ENCODE measurements at places on chromosomes 3 and 15.

DNA sequence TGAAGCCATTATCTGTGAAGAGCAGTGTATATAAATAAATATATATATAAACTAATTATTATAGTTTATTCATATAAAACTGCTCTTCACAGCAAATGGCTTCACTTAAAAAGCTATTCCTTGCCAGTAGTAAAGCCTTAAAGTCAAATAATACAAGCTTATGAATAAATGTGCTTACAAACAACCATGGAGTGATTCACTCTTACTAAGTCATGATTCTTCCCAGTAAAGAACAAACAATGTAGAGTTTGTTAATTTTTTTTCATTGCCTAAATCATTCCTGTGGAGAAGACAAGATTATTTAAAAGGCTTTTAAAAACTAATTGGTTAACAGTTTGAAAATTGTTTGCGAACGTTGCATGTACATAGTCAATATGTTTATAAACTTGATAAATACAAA is 140.7 kb downstream of the PLCH1 start:
- H3K4me1 ChIP-seq: peaks cover 47% of the 10 kb centered on the region
- H3K4me3 ChIP-seq: no peak overlapping the region
- peak overlapping the region; percentile 85 for H3K27ac ChIP-seq
- DNase-seq: no peak
- H3K27me3 ChIP-seq: no peaks in the 10 kb centered on the region
- peaks cover 2% of the 10 kb centered on the region for H3K36me3 ChIP-seq

GRCh38 chr15:53808058-53808706 is 48.7 kb upstream of the WDR72 start:
- no peak overlapping the region for H3K27ac ChIP-seq
- no peak overlapping the region for H3K4me3 ChIP-seq
- no peaks in the 10 kb centered on the region for H3K36me3 ChIP-seq
- H3K4me1 ChIP-seq: peaks cover 40% of the 10 kb centered on the region
- H3K27me3 ChIP-seq: no peaks in the 10 kb centered on the region

GRCh38 chr15:95284933-95285421 is 1045.5 kb upstream of the NR2F2 start:
- H3K4me1 ChIP-seq: peaks cover 29% of the 10 kb centered on the region
- peaks cover 36% of the 10 kb centered on the region for H3K27me3 ChIP-seq
- no peak for DNase-seq

DNA sequence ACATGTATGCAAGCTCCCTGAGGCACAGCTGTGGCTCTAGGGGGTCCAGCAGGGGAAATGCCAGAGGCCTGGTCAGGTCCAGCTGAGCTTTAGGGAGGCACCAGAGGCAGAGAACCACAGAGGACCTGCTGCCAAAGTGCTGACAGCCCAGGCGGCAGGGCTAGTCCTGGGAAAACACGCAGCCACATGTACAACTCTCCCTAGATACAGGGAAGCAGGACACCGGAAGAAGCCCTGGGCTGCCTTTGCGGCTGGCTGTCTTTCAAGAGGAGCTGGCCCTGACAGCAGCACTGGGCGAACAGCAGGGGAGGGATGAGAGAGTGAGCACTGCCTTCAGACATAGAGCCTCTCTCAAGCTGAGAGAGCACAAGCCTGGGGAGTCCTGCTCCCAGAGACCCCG is 40.7 kb downstream of the RFT1 start:
- peaks cover 51% of the 10 kb centered on the region for H3K4me1 ChIP-seq
- H3K36me3 ChIP-seq: peaks cover 11% of the 10 kb centered on the region
- no peaks in the 10 kb centered on the region for H3K27me3 ChIP-seq
- DNase-seq: no peak

- no peaks in the 10 kb centered on the region for H3K27me3 ChIP-seq
- DNase-seq: no peak
- peaks cover 31% of the 10 kb centered on the region for H3K36me3 ChIP-seq
- no peaks in the 10 kb centered on the region for H3K4me1 ChIP-seq
These were observed 14.6 kb downstream of the LSG1 start for GRCh38 chr3:194657439-194657838.

DNA sequence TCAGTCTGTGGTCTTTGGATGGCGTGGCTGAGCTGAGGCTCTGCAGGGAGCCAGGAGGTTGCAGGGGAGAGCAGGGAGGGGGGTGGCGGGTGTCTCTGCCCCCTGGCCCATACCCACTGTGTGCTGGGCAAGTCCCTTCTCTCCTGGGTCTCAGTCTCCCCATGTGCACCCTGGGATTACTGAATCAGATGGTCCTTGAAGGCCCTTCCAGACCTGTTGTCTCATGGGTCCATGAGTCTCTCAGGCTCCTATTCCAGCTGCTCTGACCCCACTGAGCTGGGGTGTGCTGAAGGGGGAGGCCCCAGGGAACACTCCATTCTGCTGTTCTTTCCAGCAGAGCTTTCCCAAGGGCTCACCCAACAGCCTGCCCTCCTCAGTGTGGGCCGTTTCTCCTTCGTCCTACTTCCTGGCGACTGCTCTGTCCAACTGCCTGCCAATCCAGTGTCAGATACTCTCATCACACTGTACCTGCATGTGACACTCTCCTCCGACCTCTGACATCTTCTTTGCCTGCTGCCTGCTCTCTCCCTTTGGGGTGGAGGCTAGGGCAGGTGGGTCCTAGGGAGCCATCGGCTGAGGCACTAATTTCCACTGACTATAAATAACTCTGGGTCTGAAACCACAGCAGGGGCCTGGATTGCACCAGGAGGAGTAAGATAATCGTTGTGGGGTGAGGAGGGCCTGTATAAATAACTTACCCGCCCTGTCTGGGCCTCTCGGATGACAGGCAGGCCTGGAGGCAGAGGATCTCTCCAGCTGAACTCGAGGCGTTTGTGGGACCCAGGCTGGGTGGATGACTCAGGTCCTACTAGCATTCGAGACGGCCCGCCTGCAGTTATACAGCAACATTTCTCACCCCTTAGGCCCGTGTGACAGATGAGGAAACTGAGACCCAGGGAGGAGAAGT is 67.1 kb downstream of the ATP2B2 start:
- no peak for DNase-seq
- H3K4me1 ChIP-seq: no peaks in the 10 kb centered on the region
- no peaks in the 10 kb centered on the region for H3K27me3 ChIP-seq
- no peak overlapping the region for H3K4me3 ChIP-seq
- no peak overlapping the region for H3K27ac ChIP-seq

GRCh38 chr3:189170559-189170958 is 1.2 kb upstream of the TPRG1 start:
- no peak for DNase-seq
- no peaks in the 10 kb centered on the region for H3K4me1 ChIP-seq
- no peaks in the 10 kb centered on the region for H3K36me3 ChIP-seq
- H3K27me3 ChIP-seq: peaks cover 3% of the 10 kb centered on the region
- H3K4me3 ChIP-seq: no peak overlapping the region

DNA sequence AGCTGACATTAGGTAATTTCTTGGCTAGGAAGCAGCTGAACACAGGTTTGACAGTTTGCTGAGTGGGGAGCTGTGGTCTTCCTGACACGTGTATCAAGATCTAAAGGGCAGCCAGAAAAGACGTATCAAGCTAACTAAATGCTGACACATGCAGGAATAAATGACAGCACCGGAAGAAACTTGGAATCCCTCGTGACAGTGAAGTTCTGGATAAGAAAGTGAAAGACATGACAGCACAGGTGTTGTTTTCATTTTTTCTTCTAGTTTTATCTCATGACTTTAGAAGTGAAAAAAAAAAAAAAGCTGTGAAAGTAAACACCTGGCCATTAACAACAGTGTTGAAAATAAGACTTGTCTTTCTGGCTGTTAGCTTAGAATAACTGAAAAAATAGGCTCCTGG is 48.7 kb downstream of the FGF7 start:
- H3K36me3 ChIP-seq: no peaks in the 10 kb centered on the region
- H3K27me3 ChIP-seq: no peaks in the 10 kb centered on the region
- no peak overlapping the region for H3K4me3 ChIP-seq
- H3K27ac ChIP-seq: no peak overlapping the region
- peaks cover 21% of the 10 kb centered on the region for H3K4me1 ChIP-seq
- DNase-seq: no peak

GRCh38 chr15:100216182-100216581 is 125.6 kb downstream of the ADAMTS17 start:
- H3K4me3 ChIP-seq: no peak overlapping the region
- no peak overlapping the region for H3K27ac ChIP-seq
- DNase-seq: no peak
- H3K4me1 ChIP-seq: peaks cover 11% of the 10 kb centered on the region

GRCh38 chr3:151350656-151351055 is 21.3 kb upstream of the P2RY13 start:
- DNase-seq: no peak
- H3K27ac ChIP-seq: no peak overlapping the region
- no peaks in the 10 kb centered on the region for H3K27me3 ChIP-seq
- no peaks in the 10 kb centered on the region for H3K4me1 ChIP-seq
- no peaks in the 10 kb centered on the region for H3K36me3 ChIP-seq

- H3K36me3 ChIP-seq: peaks cover 4% of the 10 kb centered on the region
- no peak for DNase-seq
- H3K27ac ChIP-seq: no peak overlapping the region
- peaks cover 2% of the 10 kb centered on the region for H3K4me1 ChIP-seq
These were observed 53.8 kb downstream of the ECT2 start for GRCh38 chr3:172804323-172804722.

DNA sequence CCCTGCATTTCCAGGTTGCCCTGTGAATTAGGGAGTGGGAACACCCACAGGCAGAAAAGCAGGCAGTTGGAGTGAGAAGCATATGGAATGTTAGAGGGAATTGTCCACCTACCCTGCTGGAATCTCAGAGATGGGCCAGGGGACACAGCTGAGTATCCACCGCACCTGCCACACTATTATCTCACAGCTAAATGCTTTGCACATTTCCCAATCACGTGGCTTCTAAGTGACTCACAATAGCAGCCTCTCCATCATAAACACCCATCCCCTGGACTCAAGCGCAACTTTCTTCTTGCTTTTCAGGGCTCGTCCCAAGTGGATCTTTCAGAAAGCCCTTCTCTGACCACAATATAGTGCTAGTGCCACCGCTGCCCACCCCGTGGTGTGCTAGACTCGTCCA is 389.0 kb upstream of the LMCD1 start:
- H3K27ac ChIP-seq: no peak overlapping the region
- H3K27me3 ChIP-seq: peaks cover 7% of the 10 kb centered on the region
- no peak overlapping the region for H3K4me3 ChIP-seq

- no peaks in the 10 kb centered on the region for H3K36me3 ChIP-seq
- no peak for DNase-seq
- H3K27ac ChIP-seq: peak overlapping the region; percentile 13
These were observed 329.4 kb upstream of the CTNNB1 start for GRCh38 chr3:40869939-40870338.

GRCh38 chr15:90816401-90817116 is 51.8 kb upstream of the FURIN start:
- peaks cover 7% of the 10 kb centered on the region for H3K4me1 ChIP-seq
- H3K27ac ChIP-seq: no peak overlapping the region
- H3K36me3 ChIP-seq: no peaks in the 10 kb centered on the region

DNA sequence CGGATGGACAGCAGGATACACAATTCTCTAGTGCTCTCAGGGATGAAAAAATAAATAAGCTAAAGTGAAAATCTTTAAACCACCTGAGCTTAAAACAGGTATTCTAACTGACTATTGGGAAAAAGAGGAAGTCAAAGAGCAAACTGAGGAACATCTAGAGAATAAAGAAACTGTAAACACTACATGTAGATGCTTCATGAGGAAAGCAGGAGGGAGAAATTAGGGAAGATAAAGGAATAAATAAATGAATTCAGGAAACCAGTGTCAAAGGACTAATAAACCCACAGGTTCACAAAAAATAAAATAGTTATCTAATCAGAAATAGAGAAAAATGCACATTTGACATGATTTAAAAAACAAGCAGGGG is 525 bp upstream of the MCCC1 start:
- H3K36me3 ChIP-seq: peaks cover 12% of the 10 kb centered on the region
- H3K27me3 ChIP-seq: no peaks in the 10 kb centered on the region
- no peak for DNase-seq
- H3K4me3 ChIP-seq: peak overlapping the region; percentile 96
- peaks cover 17% of the 10 kb centered on the region for H3K4me1 ChIP-seq
- H3K27ac ChIP-seq: peak overlapping the region; percentile 99

GRCh38 chr15:87527875-87528274 is 728.7 kb downstream of the NTRK3 start:
- peaks cover 6% of the 10 kb centered on the region for H3K27me3 ChIP-seq
- H3K27ac ChIP-seq: no peak overlapping the region
- DNase-seq: no peak
- no peaks in the 10 kb centered on the region for H3K36me3 ChIP-seq

- peaks cover 57% of the 10 kb centered on the region for H3K27me3 ChIP-seq
- H3K36me3 ChIP-seq: no peaks in the 10 kb centered on the region
- no peak overlapping the region for H3K27ac ChIP-seq
- H3K4me1 ChIP-seq: no peaks in the 10 kb centered on the region
- DNase-seq: no peak
These were observed 85.9 kb upstream of the IGF1R start for GRCh38 chr15:98562331-98562937.

DNA sequence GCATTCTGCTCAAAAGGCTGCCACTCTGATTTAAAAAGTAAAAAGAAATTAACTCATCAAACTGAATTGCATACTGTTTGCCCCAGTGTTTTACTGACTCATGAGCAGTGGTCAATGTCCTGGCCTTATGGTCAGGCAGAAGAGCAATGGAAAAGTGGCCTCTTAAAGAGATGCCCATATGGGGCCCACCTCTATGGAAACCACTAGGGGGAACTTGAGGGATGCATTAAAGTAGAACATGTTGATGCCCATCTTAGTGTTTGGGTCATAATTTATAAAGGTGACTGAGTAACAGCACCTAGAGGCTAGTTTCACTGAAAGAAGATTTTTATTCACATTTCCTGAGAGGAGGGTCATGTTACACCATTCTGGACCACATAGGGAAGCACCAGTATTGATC is 66.5 kb upstream of the RNU6-1 start:
- no peak overlapping the region for H3K27ac ChIP-seq
- no peak for DNase-seq
- H3K4me1 ChIP-seq: no peaks in the 10 kb centered on the region
- no peaks in the 10 kb centered on the region for H3K27me3 ChIP-seq

DNA sequence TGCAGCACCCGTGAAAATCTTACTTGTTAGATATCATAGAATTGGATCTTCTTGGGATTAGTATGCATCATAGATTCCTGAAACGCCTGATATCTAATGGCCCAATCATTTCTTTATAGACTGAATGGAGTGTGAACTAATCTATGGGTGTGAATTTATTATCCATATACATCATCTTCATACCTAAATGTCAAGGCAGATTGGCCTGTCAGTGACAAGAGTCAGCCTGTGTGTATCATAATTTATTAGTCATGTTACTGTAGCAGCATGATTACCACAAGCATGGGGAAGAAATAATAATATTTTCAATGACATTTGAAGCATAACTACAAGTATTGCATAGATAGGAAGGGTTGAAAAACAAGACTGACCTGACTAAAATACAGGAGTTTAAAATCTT is 235.8 kb downstream of the RAP2B start:
- DNase-seq: no peak
- H3K27ac ChIP-seq: no peak overlapping the region
- H3K4me1 ChIP-seq: no peaks in the 10 kb centered on the region
- H3K4me3 ChIP-seq: no peak overlapping the region
- peaks cover 3% of the 10 kb centered on the region for H3K36me3 ChIP-seq

DNA sequence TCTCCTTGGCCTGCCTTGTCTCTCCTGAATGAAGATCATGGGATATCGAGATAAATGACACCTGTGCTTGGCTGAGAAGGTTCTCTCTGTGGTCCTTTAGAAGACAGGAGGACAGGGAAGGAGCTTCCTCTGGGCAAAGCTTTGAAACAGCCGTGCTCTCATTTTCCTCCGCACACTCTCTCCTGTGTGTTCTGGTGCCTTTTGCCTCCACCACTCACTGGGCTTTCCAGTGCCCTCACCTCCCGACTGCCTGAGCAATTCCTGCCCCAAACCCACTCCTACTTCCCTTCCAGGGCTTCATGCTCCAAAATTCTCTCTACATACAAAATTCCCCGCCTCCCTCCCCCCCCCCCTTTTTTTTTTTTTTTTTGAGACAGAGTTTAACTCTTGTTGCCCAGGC is 32.3 kb downstream of the UPK1B start:
- no peaks in the 10 kb centered on the region for H3K27me3 ChIP-seq
- H3K36me3 ChIP-seq: peaks cover 18% of the 10 kb centered on the region
- DNase-seq: no peak

Data from progenitor cell of endocrine pancreas (in vitro differentiated cells).